ENCODE measurements at places on chromosomes 4 and X.

DNA sequence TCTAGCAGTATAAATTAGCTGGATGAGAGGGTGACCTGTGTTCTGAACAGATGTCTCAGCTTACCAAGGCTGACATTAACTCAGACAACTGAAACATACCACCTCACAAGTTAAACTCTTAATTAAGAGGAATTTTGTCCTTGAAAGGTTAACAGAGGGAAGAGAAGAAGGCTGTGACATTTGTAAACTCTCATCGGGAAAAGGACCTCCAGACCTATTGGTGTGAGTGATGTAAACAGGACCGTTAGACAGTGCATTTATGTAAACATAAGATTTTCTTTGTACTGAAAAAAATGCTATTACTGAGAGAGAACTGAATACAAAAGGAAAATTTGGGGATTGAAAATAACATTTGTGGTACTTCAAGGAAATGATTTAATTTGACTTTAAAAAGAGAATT is 308.4 kb upstream of the DIAPH2 start:
- no peak for DNase-seq

GRCh38 chr4:14130551-14130950 is 503.0 kb upstream of the BOD1L1 start:
- DNase-seq: no peak

- no peak for DNase-seq
These were observed 404.5 kb downstream of the BCOR start for GRCh38 chrX:39693298-39693697.

GRCh38 chr4:7427361-7427760 is 7.4 kb downstream of the PSAPL1 start:
- no peak for DNase-seq

GRCh38 chrX:153379508-153379907 is 21.6 kb downstream of the PNMA6E start:
- DNase-seq: no peak

DNA sequence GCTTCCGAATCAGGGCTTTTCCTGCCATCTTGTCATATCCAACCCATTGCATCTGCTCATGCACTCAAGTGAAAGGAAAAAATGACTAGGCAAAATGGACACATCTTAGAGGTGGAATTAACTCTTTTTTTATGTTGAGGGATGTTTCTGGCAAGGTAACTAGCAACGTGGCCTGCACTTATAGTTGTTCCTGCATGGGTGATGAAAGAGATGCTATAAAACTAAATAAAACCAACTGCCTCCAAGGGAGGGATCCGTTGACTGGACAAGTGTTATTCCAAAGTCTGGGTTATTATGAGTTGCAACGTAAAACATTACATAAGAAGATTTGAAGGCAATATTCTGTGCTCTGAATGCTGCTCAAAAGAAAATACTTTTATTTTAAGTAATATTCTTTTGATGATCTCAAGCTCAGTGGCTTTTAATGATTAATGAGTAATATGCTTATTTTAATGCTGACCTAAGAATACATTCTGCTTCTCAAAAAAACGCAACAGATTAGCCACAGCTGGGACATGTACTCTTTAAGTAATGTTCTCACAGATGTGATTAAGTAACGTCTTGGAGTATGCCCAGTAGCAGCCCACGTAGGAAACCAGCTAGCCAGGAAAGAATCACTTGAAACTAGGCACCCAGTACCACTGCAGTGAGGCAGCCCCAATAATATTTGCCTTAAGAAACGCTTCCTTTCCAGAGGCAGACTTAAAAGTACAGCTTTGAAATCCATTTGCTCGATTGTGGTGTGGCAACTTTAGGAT is 27.4 kb downstream of the KLF3 start:
- no peak for DNase-seq

DNA sequence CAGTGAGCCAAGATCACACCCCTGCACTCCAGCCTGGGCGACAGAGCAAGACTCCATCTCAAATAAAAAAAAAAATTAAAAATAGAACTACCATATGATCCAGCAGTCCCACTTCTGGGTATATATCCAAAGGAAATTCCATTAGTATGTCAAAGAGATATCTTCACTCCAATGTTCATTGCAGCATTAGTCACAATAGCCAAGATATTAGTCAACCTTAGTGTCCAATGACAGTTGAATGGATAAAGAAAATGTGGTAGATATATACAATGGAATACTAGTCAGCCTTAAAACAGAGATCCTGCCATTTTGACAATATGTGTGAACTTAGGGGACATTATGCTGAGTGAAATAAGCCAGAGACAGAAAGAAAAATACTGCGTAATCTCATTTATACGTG is 49.4 kb downstream of the C4orf46 start:
- DNase-seq: no peak

- DNase-seq: no peak
These were observed 31.1 kb downstream of the STK32B start for GRCh38 chr4:5082376-5082775.

GRCh38 chrX:27915617-27916016 is 65.6 kb downstream of the DCAF8L1 start:
- no peak for DNase-seq

GRCh38 chr4:53431052-53431451 is 53.6 kb downstream of the FIP1L1 start:
- DNase-seq: no peak

- DNase-seq: no peak
These were observed 11.3 kb downstream of the SNX12 start for GRCh38 chrX:71056867-71057266.

GRCh38 chr4:2733844-2734574 is 22.1 kb downstream of the TNIP2 start:
- DNase-seq: no peak

DNA sequence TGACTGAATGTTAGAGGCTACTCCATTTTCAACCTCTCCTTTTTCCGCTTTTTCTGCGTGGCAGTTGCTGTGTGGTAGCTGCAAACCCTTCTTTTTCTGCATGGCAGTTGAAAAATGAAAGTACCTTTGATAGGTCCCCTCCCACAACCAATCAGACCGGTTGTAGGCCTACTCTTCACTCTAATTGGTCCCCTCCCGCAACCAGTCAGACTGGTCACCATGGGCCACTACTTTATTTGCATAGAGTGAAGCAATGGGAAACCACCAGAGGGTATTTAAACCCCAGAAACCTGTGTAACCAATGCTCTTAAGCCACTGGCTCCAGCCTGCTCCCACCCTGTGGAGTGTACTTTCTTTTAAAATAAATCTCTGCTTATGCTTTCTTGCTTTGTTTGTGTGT is 877.8 kb downstream of the FAM133A start:
- peak; percentile 17 for DNase-seq

DNA sequence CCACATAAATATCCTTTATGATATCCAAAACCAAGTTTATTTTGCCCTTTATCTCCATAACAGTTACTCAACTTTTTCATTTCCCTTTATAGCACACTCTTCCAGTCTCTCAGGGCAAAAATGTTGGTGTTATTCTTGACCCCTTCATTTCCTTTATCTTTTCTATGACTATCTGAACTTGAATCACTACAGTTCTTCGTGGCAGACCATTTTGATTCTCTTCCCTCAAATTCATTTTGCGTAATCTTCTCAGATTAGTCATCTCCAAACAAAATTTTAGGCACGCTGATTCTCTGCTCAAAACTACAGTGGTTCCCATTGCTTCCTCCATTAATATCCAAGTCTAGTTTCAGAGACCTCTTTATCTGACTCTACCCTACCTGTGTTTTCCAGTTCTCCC is 26.1 kb downstream of the RUFY3 start:
- DNase-seq: no peak

GRCh38 chr4:89279385-89279784 is 28.2 kb downstream of the GPRIN3 start:
- no peak for DNase-seq
